ENCODE measurements at places on chromosomes 3 and 15.

- DNase-seq = no peak
These were observed 142.8 kb downstream of the TCF12 start for GRCh38 chr15:57061281-57061680.

- DNase-seq = peak; percentile 66
These were observed 162.5 kb downstream of the FNDC3B start for GRCh38 chr3:172201870-172202236.

DNA sequence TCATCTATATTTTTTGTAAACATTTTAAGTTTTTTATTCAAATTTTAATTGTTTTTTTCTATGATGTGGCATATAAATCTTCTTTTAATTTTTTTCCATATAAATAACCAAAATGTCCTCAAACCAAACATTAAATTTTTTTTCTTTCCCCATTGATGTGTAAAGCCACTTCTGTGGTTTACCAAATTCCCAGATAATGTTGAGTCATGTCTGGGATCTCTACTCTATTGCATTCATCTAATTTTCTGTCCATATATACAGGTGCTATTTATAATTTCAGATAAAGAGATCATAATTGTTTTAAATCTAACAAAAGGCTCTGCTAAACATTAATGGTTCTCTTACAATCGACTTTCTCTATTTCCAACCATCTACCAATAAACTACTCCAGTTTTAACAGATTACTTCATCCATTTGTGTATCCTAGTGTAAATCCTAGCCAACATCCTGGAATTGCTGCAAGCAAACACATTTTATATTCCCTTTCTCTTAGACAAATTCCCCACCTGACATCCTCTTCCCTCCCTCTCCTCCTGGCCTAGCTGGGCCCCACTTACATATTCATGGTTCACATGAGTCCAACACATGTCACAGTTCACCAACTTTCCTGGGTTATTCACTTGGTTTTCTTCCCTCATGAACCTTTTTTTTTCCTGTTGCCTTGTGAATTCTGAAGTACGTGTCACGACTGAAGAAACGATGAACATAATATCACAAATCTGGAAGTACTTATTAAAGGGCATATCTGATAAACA, 368.0 kb upstream of the AGTR1 start:
- peak; percentile 38 for DNase-seq

GRCh38 chr3:25428789-25429335, 799 bp downstream of the RARB start:
- peak; percentile 53 for DNase-seq

DNA sequence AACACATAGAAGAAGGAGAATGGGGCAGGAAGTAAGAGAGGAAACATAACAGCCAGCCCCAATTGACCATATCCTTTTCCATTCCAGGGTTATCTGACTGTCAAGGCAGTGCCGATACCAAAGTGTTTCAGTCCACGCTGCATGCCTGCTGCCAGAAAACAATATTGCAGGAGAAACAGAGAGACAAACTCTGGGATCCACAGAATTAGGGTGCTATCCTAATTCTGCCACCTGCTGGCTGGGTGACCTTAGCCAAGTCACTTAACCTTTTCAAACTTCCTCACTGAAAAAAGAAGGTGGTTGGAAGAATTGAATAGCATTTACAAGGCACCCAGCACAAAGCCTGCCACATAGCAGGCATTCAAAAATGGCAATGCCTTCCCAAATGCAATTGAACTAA, 32.0 kb downstream of the GLB1 start:
- no peak for DNase-seq

GRCh38 chr3:11641683-11642430, 1.9 kb downstream of the VGLL4 start:
- DNase-seq = peak; percentile 48

DNA sequence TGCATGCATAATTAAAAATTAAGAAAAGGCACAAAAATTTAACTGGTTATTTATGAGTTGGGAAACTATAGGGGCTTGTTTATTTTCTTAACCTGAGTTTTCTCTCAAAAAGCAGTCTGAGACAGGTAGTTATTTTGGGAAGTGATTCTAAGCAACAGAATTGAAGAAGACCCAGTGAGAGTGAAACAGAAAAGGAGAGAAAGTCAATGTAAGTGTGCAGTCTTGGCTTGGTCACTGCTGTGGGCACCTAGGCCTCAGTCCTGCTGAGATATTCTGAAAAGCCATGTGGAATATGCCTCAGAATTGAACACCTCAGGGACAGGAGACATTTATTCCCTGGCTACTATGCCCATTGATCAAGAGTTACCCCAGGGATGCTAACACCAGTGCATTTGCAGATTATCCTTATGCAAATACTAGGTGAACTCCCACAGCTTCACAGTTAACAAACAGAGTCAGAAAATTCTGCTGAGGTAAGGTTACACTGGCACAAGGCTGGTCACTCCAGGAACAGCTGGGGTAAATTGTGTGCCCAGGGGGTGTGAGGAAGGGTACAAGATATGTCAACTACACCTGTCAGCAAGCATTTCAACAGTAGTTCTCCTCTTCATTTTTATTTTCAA, 222.7 kb downstream of the EFHB start:
- DNase-seq = no peak

Measured in M059J (cell line).